ENCODE measurements at places on chromosomes 7 and 10.

- no peak for DNase-seq
These were observed 70.1 kb downstream of the VPS41 start for GRCh38 chr7:38838725-38839385.

GRCh38 chr7:42906181-42906580, 5.7 kb downstream of the C7orf25 start:
- no peak for DNase-seq

DNA sequence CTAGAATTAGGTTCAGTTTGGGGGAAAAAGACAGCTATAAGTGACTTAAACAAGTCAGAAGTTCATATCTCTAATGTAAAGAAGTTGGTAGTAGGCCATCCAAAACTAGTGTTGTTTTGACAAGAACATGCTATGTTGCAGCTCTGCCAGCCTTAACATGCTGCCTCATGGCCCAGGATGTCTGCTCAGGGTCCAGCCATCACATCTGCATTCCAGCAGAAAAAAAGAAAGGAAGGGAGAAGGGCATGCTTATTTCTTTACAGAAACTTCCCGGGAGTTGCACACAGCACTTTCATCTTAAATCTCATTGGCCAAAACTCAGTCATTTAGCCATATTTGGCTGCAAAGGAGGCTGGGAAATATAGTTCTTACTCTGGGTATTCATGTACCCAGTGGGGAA, 400.4 kb upstream of the PODXL start:
- DNase-seq: no peak

DNA sequence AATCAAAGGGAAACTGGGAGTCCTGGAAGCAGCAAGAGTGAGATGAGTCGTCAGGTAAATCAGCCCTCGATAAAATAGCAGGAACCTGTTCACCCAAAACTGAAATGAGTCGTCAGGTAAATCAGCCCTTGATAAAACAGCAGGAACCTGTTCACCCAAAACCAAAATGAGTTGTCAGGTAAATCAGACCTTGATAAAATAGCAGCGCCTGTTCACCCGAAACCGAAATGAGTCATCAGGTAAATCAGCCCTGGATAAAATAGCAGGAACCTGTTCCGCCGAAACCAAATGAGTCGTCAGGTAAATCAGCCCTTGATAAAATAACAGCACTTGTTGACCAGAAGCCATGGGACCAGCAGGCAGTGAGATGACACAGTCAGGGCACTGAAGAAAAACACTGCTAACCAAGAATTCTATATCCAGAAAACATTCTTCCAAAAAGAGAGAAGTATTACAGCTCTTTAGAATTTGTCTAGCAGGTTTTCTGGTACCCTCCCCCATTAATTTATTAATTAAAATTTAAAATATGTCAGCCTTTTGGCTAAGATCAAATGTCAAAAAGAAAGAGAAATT, 3.4 kb upstream of the CYP2E1 start:
- DNase-seq: no peak

DNA sequence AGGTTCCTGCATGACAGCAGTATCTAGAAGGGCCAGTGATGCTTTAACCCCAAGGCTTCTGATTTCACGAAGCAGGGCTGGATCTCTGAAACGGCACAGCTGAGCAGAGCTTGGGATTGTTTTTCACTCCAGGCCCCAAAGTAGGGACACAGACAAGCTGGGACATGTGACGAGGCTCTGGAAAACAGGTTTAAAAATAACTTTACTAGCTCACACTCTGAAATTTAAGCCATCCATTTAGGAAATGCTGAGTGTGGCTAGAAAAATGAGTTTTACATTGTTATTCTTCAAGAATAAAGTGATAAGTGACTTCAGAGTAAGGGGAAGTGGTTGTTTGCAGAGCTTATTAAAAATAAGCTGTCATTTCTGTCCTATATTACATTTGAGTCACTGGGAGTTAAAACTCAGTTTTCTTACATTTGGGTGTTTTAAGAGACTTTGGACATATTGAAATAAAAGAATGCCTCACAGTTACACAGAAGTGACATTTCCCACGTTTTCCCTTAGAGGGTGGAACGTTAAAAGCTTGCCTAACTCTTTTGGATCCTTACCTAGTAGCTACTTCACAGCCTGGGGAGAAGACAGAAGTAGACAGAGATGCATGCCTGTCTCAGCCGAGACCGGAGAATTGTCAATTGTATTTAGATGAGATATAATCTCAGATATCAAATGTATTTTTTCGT, 107.8 kb downstream of the GALNT17 start:
- DNase-seq: no peak

GRCh38 chr10:17175551-17175950, 25.9 kb downstream of the TRDMT1 start:
- no peak for DNase-seq

- no peak for DNase-seq
These were observed 18.0 kb upstream of the SPOCK2 start for GRCh38 chr10:72106154-72106849.

- no peak for DNase-seq
These were observed 200.1 kb downstream of the SKAP2 start for GRCh38 chr7:26664274-26664673.

DNA sequence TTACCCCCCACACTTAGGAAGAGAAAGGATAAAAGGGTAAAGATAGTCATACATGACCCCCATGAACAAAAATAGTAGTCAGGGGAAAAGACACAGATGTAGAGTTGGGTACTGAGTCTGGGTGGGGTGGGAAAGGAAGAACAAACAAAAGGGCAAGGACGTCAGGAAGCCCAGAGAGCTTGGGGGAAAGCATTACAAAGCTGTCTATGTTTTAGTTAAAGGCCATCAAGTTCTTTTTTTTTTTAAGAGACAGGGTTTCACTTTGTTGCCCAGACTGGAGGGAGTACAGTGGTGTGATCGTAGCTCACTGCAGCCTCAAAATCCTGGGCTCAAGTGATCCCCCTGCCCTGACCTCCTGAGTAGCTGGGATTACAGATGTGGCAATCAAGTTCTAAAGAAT, 98.4 kb upstream of the PDLIM1 start:
- no peak for DNase-seq

- no peak for DNase-seq
These were observed 8.2 kb upstream of the CXCL12 start for GRCh38 chr10:44393051-44393630.

DNA sequence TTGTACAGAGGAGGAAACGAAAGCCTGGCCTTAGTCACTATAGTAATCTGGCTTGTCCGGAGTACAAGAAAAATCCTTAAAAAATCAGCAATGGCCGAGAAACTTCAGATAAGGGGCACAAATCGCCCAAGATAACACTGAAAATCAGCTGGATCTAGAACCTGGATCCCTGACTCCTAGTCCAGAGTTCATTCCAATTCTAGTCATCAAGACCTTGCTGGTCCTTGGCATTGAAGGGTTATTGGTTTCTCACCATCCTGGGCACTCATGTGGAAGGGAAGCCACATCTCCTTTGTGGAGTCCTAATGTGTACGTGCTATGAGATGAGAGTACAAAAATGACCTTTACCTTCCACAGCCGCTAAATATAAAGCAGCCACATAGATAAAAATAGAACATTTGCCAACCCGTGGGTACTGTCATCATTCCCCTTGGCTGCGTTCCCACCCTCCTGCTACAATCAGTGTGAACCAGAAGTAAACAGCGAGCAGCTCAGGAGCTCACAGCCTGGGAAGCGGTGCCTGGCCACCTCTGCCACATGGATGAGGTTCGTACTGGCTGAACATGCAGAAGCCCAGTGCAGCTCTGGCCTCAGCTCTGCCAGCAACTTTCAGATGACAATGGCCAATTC, 116.0 kb upstream of the PDLIM1 start:
- no peak for DNase-seq

GRCh38 chr10:17836942-17837341, 27.8 kb downstream of the MRC1 start:
- DNase-seq: no peak

- DNase-seq: no peak
These were observed 1018.6 kb upstream of the LRRTM3 start for GRCh38 chr10:65907199-65907712.

All from stimulated activated naive CD4-positive, alpha-beta T cell treated with Interleukin-2 at 50 U/mL for 16 hours (primary cell).